ENCODE measurements at places on chromosomes 12 and 14. TPM values are rescaled to one million over a fixed set of nuclear protein-coding genes. Genes with fewer than 3 reads are reported as not detected.
A peak's percentile ranks its signal among the peaks of the same experiment; 100 is the strongest.

Gene CLEC4A
- total RNA-seq = 6.9 TPM

DNA sequence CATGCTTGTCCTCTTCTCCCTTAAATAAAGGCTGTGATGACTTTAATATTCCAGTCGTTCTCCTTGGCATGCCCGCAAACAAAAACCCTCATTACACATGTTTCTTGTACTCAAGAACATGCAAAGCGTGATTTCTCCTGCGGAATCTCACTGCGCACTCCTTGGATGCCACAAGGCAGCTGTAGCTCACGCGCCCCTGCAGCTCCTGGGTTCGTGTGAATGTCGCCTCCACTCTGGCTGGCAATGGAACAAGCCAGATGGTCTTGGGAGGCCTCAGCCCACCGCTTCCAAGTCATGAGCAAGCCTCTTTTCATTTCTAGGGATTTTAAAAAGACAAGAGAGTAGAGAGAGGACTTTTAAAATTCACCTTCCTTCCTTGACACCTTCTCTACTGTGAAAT, 403.8 kb downstream of the PCNX1 start:
- DNase-seq = no peak

DNA sequence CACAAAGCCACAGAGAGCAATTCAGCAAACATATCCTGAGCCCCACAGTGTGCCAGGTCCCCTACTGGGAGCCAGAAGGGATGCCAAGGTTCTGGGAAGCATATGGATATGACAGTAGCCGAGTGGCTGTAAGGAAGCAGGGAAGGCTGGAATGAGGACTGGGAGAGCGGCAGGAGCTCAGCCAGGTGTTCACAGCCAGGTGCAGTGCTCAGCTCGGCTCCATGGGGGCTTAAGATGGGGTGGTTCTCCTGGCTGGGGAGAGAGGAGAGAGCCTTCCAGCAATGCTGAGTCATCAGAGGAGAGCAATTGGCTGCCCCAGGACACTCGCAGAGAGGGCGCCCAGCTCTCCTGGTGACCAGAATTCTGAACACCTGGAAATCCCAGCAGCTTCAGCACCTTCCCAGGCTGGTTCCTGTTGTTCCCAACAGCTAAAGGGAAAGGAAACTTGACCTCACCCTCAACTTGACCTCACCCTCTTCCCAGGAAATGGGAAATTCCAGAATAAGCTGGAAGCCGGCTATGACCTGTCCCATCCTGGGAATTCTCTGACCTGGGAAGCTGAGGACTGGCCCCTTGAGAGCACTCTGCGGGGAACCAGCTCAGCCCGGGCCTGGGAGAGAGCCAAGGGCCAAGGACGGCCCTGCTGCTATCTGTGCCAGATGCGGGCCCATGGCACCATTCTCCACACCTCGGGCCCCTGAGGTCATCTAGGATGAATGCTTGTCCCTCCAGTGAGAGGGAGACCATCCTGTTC, 34.6 kb downstream of the SLC6A12 start:
- DNase-seq = no peak

Gene ASB2
- 1.8 TPM for total RNA-seq

Gene SYNE3
- 71.0 TPM for total RNA-seq

DNA sequence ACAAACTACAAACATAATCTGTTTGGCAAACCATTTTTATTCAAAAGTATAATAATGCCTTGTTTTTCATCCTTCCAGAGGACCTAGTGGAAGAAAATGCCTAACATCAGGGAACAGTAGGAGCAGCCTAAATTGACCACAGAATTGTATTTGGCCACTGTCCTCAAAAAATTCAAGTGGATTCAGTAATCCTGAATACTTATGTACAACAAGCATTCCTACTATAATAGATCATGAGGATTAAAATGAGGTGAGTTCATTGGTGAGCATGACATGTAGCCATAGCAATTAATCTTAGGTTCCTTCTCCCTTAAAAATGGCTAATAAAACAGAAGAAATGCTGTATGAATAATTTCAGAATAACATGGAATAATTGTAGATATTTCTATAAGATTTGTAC, 209.3 kb downstream of the DAD1 start:
- no peak for DNase-seq

GRCh38 chr12:57340104-57340503, 89.1 kb upstream of the STAC3 start:
- DNase-seq = no peak

Gene KCNMB4
- 13.8 TPM for total RNA-seq

- DNase-seq = peak; percentile 68
Observed at GRCh38 chr12:25557830-25558436, 4.8 kb upstream of the LMNTD1 start.

DNA sequence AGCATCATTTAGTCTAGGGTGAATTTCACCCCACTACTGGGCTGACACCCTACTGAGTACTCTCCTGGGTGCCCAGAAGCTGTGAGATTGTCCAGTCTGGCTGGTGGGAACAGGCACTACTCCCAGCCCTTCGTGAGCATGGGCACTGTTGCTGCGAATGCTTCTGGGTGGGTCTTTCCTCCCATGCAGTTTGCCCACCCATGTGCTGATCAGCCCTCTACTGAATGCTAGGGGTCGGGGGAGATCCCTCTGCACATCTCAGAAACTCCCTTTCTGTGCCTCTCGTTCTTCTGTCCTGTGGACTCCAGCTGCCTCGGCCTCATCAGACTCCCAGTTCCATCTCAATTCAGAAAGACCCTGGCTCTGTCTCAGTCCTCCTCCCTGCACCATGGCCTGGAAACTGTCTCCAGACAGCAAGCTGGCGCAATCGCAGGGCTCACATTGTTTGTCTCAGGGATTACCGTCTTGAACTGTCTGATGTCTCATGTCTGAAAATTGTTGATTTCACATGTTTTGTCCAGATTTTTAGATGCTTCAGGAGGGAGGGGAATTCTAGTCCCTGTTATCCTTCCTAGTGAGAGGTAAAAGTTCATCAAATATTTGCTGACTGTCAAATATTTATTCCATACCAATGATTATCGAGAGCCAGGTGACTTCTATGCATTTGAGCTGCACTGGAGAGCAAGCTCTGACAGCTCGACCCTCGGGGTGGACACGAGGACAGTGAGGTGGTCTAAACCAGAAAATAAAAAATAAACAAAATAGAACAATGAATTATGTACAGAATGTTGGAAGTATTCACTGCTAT, 316.6 kb upstream of the RTL1 start:
- no peak for DNase-seq

Gene CCDC175
- not detected for total RNA-seq

GRCh38 chr12:25971654-25972041, 13.2 kb downstream of the RASSF8 start:
- DNase-seq = no peak

DNA sequence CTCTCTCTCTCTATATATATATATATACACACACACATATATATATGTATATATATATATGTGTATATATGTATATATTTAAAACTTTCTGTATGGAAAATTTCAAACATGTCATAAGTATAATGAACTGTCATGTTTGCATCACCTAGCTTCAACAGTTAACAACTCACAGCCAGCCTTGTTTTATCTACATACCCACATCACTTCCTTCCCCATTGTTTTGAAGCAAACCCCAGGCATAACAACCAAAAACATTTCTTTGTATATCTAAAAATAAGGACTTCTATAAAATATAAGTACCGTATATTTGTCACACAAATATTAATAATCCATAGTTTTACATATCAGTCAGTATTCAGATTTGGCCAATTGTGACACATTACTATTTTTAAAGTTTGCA, 57.4 kb downstream of the PAPOLA start:
- DNase-seq = no peak

Gene TMEM260
- total RNA-seq = 32.1 TPM

DNA sequence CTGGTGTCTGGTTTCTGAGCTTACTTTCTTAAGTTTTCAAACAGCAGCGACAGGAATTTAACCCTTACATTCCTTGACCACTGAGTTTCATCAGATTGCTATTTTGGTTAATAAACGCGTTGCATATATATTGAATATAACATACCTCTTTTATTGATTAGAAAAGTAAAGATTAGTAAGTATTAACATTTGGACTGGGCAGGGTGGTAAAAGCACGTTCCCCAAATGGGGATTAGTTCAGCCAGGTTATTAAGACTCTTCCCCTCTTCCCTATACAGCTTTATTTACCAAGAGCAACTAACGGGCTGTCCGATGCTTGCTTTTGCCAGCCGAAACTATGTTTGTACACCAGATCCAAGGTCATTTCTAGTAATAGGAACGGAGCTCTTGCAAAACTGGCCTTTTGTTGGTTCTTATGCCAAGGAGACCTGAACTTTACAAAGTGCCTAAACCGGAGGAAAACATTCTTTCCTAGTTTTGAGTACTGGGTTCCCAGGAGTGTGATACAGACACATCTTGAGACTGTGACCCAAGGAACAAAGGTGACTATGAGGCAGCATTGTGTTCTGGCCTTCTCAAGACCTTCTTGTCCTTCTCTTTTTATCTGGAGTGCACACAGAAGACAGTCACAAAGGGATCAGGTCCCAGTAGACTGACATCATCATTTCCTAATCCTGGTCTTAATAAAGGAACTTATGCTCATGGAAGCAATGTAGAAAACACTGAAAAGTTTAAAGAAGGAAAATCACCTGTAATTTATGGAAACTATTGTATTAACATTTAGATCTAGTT, 2.6 kb downstream of the GLRX5 start:
- DNase-seq = no peak

DNA sequence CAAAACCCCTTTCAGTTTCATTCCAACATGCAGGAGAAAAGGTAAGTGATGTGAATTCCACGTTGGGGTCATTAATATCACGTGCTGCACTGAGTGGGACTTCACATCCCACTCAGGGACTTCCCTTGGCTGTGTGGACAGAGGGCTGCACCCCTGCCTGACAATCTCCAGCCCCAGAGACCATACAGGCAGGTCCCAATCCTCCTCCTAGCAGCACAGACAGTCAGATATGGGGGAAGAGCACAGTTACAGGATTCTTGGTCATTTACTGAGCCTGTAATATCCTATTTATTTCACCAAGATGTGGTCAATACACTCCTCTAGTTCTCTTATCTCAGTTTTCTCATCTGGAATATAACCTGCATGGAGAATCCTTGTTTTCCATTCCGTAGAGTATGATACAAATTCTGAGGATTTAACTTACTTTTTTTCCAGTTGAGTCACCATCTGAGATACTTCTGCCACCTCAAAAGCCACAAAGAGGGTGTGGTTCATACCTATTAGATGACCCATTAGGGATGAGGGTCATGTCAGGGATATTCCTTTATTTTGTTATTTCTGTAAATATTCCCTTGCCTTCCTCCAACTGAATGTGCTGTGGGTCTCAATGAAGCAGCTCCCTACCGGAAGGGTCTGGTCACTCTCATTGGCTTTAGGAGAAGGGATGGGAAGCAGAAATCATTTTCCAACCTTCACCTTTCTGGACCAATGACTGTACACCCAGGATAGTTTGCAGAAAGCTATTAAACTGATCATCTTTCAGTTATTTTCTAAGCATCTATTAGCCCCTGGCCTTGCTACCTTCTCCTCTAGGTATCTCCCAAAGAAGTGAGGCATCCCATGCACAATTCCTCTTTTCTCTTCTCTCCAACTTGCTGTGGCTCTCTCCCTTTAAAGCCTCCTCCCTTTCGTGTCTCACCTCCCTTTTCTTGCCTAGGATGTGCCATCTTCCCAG, 43.0 kb upstream of the NTF3 start:
- DNase-seq = no peak

DNA sequence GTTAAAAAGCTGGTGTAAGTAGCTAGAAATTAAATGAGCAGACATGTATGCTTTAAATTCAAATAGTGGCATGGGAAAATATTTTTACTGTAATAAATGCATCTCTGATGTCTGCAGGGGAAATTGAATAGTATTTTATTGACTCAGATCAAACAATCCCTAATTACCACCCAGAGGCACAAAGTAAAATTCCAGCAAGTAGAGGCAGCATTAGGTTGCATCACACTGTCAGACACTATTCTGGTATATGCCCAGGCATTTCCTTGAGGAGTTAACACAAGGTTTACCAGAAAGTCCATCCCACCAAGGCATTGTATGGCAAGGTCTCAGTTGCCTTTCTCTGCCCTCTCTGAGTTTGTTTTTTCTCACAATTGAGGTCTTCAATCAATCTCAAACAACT, 201.6 kb upstream of the KITLG start:
- DNase-seq = no peak

Gene ARG2
- total RNA-seq = 3.3 TPM

DNA sequence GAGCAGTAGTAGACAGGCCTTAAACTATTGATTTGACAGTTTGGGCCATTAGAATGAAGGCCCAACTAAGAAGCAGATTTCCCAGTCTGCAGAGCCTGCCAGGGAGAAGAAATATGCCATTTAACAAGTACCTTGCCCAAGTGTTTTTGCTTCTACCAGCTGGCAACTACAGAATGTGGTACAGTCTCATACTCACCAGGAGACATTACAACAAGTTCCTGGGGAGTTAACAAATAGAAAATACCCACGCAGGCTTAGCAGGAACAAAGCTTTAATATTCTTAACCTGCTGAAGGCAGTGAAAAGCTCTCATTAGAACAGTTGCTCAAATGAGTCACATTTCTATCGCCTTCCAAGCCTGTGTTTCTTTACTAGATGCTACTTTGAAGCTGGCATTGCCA, 241.0 kb downstream of the TMEM117 start:
- DNase-seq = no peak

Gene SENP1
- 22.2 TPM for total RNA-seq

Gene SDSL
- 1.9 TPM for total RNA-seq

DNA sequence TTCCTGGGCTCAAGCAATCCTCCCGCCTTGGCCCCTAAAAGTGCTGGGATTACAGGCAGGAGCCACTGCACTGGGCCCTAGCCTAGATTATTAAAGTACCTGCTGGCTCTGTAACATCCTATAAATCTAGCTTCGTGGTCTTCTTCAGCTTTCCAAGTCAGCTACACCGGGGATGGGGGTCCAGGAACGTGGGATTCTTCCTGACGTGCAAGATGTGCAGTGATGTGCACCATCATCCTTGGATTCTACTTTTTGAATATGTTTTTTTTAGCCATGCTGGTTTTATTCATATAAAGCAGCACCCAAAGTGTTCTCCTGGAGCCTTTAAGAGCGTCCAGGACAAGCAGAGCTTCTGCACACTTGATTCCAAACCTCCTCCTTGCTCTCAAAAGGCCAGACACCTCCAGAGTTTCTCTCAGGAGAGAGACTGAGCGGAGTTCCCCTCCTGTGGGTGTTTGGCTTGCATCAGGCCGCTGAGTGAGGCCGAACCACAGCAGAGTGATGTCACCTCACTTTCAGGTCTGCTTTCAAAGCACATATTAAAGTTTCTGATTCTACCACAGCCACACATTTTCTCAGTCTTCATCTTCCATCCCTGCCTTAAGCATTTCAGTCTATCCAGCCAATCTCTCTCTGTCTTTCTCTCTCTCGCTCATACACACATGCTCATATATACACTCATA, 33.4 kb downstream of the VCPKMT start:
- no peak for DNase-seq

GRCh38 chr14:101538878-101539277, 22.4 kb upstream of the DIO3 start:
- no peak for DNase-seq

- no peak for DNase-seq
Observed at GRCh38 chr12:16325426-16325825, 22.0 kb upstream of the MGST1 start.

DNA sequence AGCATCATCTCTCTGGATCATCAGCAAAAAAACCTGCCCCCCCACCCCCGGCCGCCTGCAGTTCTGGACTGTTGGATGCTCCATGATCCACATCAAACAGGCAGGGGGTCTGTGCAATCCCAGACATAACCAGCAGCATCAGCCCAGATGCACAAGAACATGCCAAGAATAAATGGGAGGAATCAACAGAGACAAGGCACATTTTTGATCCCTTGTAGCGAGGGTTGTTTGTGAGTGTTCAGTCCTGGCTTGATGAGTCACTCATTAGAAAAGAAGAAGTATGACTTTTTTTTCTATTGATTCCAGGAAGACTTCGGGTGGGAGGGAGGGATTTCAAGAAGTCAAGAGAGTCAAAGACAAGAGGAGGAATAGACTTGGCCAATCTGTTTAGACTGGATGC, 244.2 kb downstream of the KSR2 start:
- no peak for DNase-seq

All from tibial nerve (tissue), 4 donors.